ENCODE measurements at places on chromosomes 6 and 20.

- no peak for DNase-seq
Measured at GRCh38 chr6:132052096-132052495, 100.9 kb upstream of the CCN2 start.

GRCh38 chr6:71079677-71080076, 122.8 kb upstream of the B3GAT2 start:
- DNase-seq = no peak

DNA sequence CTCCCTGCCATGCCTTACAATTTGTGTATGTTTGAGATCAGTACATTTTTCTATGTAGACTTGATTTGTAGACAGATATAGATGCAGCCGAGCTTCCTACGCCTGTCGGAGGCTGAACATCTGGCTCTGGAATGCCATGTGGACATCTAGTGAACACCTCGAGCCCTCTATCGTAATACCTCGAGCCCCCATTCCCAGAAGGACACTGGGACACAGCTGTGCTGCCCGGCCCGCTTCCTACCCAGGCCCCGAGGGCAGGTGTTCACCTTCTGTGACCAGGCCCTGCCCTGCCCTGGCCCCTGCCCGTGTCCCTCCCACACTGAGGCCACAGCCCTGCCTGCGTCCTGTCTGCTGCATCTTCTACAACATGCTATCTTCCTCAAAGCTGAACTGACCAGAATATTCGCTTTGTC, 12.9 kb downstream of the RPS6KA2 start:
- no peak for DNase-seq

DNA sequence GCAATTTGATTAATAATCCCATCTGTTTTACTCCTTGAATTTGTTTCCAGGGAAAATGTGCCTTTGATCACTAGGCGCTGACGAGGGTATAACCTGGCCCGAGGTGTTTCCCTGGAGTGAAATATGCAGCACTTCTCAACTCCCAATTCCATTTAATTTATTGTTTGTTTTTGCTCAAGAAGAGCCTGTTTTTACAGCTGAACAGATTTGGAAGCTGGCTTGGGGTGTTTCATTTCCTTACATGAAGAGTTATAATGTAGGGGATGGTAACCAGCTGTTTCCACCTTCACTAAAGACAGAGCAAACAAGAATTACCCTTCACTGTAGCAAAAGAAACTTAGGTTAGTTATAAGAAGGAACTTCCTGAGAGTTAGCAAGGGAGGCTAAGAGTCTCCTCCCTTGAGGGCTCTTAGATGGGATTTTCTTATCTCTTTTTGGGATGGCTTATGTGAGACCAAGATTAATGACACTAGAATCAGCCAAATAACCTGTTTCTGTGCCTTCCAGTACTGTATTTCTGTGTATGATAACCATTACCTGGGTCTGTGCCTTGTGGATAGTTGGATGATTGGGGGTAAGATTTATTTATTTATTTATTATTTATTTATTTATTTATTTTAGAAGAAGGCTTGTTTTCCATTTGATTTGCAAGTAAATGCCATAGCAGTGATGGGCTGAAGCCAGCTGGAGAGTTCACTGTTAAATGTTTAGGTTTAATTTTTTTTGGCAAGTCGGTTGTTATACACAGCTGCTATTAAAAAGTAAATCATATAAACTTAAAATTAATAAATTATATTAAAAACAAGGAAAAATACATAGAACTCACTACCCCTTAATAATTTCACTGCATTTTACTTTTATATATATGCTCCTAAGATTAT, 162.2 kb upstream of the BMP2 start:
- DNase-seq = peak; percentile 24

- DNase-seq = no peak
Measured at GRCh38 chr6:98601716-98602115, 232.7 kb upstream of the POU3F2 start.

GRCh38 chr20:18717062-18717461, 96.5 kb upstream of the SCP2D1 start:
- DNase-seq = no peak

- peak; percentile 45 for DNase-seq
Measured at GRCh38 chr20:688809-689212, 13.2 kb upstream of the SCRT2 start.

DNA sequence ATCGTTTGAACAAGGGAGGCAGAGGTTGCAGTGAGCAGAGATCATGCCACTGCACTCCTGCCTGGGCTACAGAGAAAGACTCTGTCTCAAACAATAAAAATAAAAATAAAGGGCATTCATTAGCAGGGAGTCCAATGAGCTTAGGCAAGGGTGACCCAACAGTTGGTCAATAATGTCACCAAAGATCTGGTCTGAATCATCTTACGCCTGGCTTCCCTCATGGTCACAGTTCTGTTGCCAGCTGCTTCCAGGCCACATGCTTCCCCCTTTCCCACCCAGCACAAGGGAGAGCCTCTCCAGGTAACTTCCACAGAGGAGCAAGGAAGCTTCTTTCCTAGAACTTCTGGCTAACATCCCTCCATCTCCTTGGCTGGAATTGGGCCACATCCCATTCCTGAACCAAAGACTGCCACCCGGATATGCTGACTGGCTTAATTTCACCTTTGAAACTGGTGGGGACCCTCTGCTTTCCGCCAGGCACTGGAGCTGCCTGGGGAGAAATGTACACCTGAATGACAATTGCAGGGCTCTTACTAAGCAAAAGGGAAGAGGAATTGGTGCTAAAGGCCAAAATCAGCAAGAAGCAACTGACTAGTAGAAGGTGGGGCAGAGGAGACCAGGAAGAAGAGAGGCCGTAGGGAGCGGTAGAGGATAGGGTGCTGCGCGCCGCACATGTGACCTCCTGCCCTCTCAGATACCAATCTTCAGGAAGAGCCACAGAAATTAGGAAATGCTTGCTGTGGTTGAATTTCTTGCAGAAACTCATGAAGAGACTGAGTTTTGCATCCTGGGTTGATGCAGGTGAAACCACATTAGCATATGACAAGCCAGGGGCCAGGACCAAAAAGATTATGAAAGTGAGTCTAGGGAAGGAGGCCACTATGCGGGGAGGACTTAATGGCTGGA, 8.3 kb upstream of the SCML4 start:
- no peak for DNase-seq

DNA sequence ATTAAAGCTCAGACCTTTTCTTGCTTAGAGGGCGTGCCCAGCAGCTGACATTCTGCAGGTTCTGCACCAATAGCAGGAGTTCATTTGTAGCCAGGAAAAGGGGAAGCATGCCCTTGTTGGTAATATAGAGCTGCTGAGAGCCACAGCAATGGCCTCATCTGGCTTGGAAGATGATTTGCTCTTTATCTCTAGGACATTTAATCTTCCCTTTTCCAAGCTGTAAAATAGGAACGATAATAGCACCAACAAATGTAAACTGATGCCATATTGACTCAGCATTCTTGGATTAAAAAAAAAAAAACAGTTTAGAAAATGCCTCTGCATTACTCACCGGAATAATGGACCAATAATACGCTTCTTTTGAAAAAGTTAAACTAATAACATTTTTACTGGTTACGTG, 93.4 kb upstream of the SLC2A12 start:
- no peak for DNase-seq

- DNase-seq = no peak
Measured at GRCh38 chr20:10115021-10115420, 80.2 kb downstream of the ANKEF1 start.

DNA sequence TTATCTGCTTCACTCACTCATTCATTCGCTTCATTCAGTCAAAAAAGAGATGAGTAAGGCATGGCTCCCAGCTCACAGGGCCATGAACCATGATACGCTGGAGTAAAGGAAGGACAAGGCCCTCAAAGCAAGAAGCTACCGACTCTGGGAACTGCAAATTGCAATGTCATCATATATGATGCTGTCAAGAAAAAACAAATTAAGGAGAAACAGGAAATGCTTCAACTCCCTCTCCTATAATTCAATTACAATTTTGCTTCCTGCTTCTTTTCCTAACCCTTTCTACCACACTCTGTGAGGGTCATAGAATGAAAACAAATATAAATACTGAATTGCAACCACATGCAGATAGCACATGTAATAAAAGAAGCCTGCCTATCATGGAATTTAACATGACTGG, 725.7 kb upstream of the FLRT3 start:
- DNase-seq = no peak

DNA sequence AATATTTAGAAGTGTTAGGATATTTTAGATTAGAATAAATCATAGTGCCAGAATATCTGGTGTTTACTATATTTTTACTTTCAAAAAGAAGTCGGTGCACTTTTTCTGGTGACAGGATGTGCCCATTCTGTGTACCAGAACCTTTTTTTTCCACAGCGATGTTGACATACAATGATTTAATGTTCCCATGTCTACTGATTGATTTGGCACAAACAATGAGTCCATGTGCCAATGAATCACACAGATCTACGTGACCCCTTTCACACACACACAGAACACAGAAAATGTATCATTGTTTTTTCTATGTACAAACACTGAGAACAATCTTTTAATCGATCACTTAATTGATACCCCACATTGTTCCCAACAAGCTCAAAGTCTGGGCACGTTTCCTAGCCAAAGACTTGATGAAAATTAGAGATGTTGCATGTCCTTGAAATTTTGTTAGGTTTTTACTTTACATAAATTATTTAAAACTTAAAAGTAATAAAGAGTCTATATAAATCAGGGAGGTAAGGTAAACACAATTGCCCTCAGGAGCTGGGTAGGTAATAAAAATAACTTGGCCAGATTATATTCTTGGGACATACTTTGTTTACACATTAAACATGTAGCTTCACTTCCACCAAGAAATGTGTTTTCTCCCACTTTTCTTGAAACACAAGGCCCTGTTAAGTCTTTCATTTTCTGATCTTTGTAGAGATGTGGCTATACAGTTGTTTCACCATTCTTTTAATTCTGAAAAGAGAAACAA, 36.4 kb upstream of the SOX4 start:
- DNase-seq = no peak

DNA sequence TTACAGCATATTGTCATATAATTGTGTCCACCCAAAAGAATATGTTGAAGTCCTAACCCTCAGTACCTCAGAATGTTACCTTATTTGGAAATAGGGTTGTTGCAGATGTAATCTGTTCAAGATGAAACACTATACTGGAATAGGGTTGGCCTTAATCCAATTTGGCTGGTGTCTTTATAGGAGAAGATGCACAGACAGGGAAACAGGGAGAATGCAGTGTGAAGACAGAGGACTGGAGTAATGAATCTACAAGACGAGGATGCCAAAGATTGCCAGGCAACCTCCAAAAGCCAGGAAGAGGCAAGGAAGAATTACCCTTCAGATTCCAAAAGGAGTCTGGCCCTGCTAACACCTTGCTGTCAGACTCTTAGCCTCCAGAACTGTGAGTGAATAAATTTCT, 482.9 kb downstream of the PTPRT start:
- DNase-seq = no peak

DNA sequence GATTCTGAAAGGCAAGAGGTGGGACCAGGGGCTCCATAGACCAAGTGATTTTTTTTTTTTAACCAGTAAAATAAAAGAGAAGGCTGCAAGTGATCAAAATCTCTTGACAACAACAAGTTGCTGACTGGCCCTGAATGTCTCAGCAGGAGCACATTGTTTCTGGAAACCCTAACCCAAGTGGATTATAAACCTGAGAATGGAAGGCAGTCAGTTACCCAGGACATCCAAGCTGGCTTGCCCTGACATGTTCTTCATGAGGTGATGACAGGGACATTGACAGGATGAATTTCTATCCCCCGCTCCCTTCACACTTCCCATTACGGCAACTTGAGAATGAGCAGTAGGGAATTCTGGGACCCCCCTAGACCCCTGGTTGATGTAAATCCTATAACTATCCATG, 49.6 kb upstream of the RIPOR2 start:
- DNase-seq = no peak

- DNase-seq = no peak
Measured at GRCh38 chr6:83168556-83168955, 24.5 kb downstream of the PGM3 start.

- no peak for DNase-seq
Measured at GRCh38 chr6:45278367-45278766, 49.8 kb upstream of the RUNX2 start.

DNA sequence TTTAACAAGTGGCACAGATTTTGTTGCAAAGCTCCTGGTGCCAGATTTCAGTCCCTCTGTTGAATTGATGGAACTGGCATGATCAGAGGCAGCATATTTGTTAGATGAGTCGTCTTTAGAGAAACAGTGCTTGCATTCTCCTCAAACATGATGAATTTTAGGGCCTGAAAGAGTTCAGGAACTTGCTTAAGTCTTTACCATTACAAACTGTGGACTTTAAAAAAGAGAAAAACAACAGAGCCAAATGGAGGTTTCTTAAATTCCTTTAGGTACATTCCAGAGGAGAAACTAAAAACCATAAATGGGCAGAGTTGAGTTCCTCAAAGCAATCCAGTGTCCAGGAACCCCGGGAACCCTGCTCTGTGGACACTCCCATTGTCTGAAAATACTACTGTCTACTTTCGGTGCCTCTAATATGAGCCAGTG, 2.5 kb downstream of the GTF2H5 start:
- DNase-seq = no peak

DNA sequence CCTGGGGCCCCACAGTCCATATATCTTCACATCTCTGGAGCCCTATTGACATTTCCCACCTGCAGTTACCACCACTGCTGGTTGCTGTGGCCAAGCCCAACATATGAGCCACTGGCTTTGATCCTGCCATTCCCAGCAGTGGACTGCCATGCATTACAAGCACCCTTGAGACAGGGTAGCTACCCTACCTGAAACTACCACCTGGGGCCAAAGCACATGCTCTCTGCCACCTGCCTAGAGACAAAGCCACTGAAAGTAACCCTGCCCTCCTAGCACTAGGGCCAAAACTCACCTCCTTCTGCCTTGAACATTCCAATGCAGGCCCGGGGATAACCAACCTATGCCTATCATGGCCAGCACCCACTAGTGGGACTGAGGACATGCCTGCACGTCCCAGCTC, 255.5 kb upstream of the KHDRBS2 start:
- DNase-seq = no peak
